ENCODE measurements at places on chromosomes 6 and 20. TPM values are rescaled to one million over a fixed set of nuclear protein-coding genes. Genes with fewer than 3 reads are reported as not detected.

DNA sequence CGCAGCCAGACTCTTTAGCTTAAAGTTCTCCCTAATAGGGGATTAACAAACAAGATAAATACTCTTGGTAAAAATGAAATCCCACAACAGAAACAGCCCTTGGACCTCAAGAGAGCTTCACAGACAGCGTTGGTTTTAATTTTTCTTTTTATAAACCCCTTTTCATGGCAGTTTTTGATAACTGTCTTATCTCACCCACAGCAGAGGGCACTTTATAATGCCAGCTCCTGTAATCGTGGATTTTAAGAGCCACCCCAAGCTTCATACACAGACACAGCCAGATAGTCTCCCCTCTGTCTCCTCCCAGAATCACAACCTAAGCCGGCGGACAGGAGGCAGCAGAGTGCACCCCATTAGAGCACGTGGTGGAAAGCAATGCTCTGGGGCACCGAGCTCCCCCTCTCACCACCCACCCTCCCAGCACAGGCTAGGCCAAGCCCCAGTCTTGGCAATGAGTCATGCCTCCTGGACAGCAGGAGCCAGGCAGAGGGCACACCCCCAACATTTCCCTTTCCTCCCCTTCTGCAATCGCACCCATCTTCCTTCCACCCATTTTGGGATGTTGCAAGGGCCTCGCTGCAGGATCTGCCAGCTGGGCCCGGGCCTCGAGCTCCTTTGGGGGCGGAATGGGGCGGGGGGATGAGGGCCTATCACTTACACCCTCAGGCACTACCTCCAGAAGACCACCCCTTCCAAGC, 2.4 kb downstream of the JAG1 start:
- peaks cover 7% of the 10 kb centered on the region for H3K36me3 ChIP-seq
- peak; percentile 92 for DNase-seq
- no peaks in the 10 kb centered on the region for H3K27me3 ChIP-seq
- peaks cover 61% of the 10 kb centered on the region for H3K4me1 ChIP-seq

- H3K27me3 ChIP-seq = no peaks in the 10 kb centered on the region
- H3K27ac ChIP-seq = no peak overlapping the region
- H3K36me3 ChIP-seq = no peaks in the 10 kb centered on the region
- no peak overlapping the region for H3K4me3 ChIP-seq
Observed at GRCh38 chr6:134675110-134676054, 274.5 kb downstream of the ALDH8A1 start.

The NKX2-2 gene
- 78.8 TPM for total RNA-seq

GRCh38 chr6:80959034-80959433, 793.4 kb downstream of the TENT5A start:
- no peak for DNase-seq
- peaks cover 7% of the 10 kb centered on the region for H3K4me1 ChIP-seq

The SPATA25 gene
- 2.0 TPM for total RNA-seq

DNA sequence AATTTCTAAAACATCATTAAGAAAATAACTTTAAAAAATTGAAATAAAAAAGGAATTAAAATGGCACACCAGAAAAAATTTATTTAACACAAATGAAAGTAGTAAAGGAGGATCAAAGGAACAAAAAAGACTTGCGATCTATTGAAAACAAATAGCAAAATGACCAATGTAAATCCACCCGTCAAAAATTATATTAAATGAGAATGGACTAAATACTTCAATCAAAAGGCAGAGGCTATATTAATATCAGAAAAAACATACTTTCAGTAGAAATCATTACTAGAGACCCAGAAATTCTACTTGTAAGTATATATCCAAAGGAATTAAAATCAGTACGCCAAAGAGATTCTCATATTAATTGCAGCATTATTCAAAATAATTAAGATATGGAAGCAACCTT, 293.1 kb upstream of the SOX4 start:
- H3K4me1 ChIP-seq = no peaks in the 10 kb centered on the region
- DNase-seq = no peak
- H3K4me3 ChIP-seq = no peak overlapping the region
- no peak overlapping the region for H3K27ac ChIP-seq

The UST gene
- total RNA-seq = 1.7 TPM

- no peaks in the 10 kb centered on the region for H3K36me3 ChIP-seq
- DNase-seq = no peak
- no peaks in the 10 kb centered on the region for H3K4me1 ChIP-seq
- H3K27me3 ChIP-seq = peaks cover 4% of the 10 kb centered on the region
- no peak overlapping the region for H3K27ac ChIP-seq
Observed at GRCh38 chr6:47852727-47853126, 70.9 kb downstream of the OPN5 start.

The TPD52L2 gene
- total RNA-seq = 80.1 TPM

The PPARD gene
- 15.4 TPM for total RNA-seq

The PTK6 gene
- not detected for total RNA-seq

GRCh38 chr6:2221726-2222274, 23.6 kb downstream of the GMDS start:
- no peaks in the 10 kb centered on the region for H3K27me3 ChIP-seq
- H3K36me3 ChIP-seq = no peaks in the 10 kb centered on the region
- no peak overlapping the region for H3K27ac ChIP-seq
- no peaks in the 10 kb centered on the region for H3K4me1 ChIP-seq
- peak overlapping the region; percentile 34 for H3K4me3 ChIP-seq
- no peak for DNase-seq

The LY6G6D gene
- not detected for total RNA-seq

DNA sequence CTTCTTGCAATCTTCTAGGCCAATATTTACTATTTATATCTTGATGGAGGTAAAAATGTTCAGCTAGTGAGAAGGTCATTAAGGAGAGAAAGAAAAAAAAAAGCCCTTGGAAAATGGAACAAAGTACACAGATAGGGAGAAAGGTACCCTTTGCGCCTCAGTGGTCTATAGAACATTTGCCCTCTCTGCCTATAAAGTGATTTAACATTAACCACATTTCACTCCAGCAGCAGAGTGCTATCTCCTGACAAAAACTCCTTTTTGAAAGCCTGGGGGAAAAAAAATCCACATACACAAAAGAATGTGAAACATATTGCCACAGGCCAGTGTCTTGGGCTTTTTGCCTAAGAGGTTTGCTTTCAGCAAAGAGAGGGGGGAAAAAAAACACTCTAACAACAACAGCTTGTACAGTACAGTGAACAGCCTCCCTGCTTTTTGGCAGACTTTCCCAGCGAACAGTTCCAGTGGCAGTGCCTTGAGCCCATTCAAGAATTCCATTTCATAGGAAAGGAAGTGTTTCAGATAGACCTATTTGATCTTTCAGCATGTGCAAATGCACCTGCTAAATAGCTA, 695 bp downstream of the ARHGAP18 start:
- H3K4me3 ChIP-seq = peak overlapping the region; percentile 57
- peaks cover 25% of the 10 kb centered on the region for H3K4me1 ChIP-seq
- no peaks in the 10 kb centered on the region for H3K36me3 ChIP-seq
- peak overlapping the region; percentile 74 for H3K27ac ChIP-seq
- no peaks in the 10 kb centered on the region for H3K27me3 ChIP-seq

The CTNNBL1 gene
- 88.5 TPM for total RNA-seq

- H3K27ac ChIP-seq = no peak overlapping the region
- peaks cover 9% of the 10 kb centered on the region for H3K4me1 ChIP-seq
- no peak overlapping the region for H3K4me3 ChIP-seq
- no peak for DNase-seq
Observed at GRCh38 chr20:38728191-38728781, 4.0 kb downstream of the SLC32A1 start.

DNA sequence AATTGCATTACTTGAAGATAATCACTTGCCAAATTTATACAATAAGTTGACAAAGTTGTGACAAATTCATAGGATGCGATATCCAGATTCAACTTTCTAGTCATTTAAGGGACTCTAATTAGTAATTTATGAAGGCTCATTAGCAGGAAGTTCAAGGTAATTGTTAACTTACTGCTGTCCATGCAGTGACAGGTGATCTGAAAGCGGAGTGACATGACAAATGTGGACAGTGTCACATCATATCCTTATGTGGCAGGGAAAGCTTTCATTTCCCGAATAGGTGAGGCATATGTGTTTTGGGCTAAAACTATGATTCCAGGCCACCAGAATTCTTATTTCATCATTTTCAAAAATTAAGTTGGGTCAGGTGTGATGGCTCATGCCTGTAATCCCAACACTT, 115.9 kb upstream of the BMP2 start:
- no peak overlapping the region for H3K27ac ChIP-seq
- H3K4me3 ChIP-seq = no peak overlapping the region
- no peaks in the 10 kb centered on the region for H3K4me1 ChIP-seq
- H3K36me3 ChIP-seq = no peaks in the 10 kb centered on the region

DNA sequence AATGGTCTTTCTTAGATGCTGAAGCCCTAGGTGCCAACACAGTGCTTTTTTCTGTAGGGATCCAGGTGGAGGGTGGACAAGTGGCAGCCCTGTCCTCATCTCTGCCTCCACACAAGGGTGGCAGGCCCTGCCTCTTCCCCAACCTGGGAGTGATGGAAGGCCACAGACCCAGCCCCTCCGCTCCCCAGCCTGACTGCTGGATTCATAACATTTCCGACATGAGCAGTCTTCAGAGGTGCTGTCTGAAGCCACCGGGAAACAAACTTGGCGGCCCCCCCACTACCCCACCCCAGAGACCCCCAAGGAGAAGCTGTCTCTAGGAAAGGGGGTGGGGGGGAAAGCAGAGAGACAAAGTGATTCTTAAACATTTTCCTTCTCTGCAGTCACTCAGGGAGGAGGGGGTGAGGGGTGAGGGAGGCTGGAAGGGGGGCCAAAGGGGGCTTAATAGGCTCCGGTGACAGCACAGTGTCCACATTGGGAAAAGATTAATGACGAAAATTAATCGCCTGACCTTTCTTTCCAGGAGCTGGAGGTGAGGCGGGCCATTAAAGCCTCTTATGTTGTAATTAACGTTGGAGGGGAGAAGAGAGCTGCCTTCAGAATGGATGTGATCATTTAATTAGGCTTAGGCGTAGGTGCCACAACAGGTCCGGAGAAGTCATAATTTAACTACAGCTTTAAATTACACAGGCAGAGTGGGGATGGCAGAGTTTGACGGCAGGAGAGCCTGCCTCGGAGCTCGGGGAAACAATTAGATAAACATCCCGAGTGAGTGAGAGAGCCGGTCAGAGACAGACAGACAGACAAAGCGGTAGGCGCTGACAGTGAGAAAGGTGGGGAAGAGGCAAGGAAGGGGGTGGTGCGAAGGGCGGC, 76.8 kb upstream of the FOXP4 start:
- H3K36me3 ChIP-seq = no peaks in the 10 kb centered on the region
- H3K4me1 ChIP-seq = peaks cover 21% of the 10 kb centered on the region
- no peak overlapping the region for H3K27ac ChIP-seq
- no peaks in the 10 kb centered on the region for H3K27me3 ChIP-seq
- H3K4me3 ChIP-seq = peak overlapping the region; percentile 33
